ENCODE measurements at places on chromosomes 2 and 18.

- no peak for DNase-seq
Measured at GRCh38 chr2:200453853-200454534, 55.9 kb downstream of the KCTD18 start.

GRCh38 chr2:62826953-62827675, 121.6 kb downstream of the EHBP1 start:
- DNase-seq, result no peak

GRCh38 chr2:50529600-50530218, 502.2 kb downstream of the NRXN1 start:
- DNase-seq, result no peak

GRCh38 chr2:46010925-46011490, 286.2 kb upstream of the EPAS1 start:
- no peak for DNase-seq

- no peak for DNase-seq
Measured at GRCh38 chr18:11367351-11367750, 218.0 kb upstream of the PIEZO2 start.

- DNase-seq, result no peak
Measured at GRCh38 chr2:101725038-101725437, 27.5 kb downstream of the MAP4K4 start.

DNA sequence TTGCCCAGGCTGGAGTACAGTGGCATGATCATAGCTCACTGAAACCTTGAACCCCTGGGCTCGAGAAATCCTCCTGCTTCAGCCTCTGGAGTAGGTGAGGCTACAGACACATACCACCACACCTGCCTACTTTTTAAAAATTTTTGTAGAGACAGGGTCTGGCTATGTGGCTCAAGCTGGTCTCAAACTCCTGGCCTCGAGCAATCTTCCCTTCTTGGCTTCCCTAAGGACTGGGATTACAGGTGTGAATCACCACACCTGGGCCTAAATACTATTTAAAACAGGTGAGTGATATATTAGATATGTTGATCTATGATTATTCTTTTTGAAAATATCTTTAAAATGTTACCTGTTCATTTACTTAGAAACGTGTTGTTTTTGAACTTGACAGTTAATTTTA, 57.2 kb downstream of the MOGAT1 start:
- DNase-seq, result no peak

GRCh38 chr2:233436191-233436581, 81.9 kb downstream of the DGKD start:
- no peak for DNase-seq

- DNase-seq, result no peak
Measured at GRCh38 chr18:79942786-79943607, 8.5 kb downstream of the SLC66A2 start.

DNA sequence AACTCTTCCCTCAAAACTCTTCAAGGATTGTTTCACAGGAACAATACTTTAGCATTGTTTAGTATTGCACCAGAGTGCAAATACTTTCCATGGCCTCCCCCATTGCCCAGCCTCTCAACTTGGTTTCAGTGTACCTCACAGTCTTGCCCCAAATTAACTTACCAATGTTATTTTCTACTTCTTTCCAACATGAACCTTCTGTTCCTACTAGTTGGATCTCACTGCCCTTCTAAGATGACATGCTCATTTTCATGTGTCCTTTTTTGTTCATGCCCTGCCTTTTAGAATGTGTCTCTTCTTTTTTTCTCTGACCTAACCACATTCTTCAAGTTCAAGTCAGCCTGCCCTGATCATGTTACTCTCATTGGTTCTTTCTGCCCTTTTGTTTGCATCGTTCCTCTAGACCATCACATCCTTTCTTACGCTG, 4.1 kb downstream of the SPATS2L start:
- DNase-seq, result no peak

DNA sequence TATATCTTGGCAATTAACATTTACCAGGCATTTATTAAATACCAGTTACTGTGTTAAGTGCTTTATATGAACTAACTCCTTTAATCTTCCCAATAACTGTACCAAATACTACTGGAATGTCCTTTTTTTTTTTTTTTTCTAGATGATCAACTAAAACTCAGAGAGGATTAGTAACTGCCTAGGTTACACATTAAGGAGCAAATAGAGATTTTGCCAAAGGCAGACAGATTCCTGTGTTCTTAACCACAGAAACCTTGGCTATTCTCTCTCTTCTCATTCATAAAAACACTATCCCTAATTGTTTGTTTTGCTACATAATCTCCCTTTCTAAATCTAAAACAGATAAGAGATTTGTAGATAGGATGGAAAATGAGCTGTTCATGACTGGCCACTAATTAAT, 13.3 kb downstream of the DHX57 start:
- no peak for DNase-seq

- DNase-seq, result no peak
Measured at GRCh38 chr18:67862069-67862468, 345.5 kb upstream of the DSEL start.

DNA sequence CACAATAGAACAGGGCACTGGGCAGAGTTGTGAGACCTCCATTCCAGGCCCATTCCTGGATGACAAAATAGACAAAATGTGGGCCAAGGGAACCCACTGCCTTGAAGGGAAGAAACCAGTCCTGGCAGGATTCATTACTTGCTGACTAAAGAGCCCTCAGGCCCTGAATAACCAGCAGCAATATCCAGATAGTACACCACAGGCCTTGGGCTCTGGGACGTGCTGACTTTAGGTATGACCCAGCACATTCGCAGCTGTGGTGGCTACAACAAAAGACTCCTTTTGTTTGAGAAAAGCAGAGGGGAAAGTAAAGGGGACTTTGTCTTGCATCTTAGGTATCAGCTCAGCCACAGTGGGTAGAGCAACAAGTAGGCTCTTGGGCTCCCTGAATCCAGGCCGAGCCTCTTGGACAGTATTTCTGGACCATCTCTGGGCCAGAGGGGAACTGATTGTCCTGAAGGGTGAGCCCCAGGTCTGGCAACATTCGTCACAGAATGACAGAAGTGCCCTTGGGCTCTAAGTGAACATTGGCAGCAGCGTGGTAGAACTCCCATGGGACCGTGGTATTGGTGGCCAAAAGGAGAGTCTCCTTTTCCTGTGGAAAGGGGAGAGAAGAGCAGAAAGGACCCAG, 89.9 kb upstream of the CD226 start:
- no peak for DNase-seq

- no peak for DNase-seq
Measured at GRCh38 chr2:8800821-8801220, 36.6 kb downstream of the KIDINS220 start.

DNA sequence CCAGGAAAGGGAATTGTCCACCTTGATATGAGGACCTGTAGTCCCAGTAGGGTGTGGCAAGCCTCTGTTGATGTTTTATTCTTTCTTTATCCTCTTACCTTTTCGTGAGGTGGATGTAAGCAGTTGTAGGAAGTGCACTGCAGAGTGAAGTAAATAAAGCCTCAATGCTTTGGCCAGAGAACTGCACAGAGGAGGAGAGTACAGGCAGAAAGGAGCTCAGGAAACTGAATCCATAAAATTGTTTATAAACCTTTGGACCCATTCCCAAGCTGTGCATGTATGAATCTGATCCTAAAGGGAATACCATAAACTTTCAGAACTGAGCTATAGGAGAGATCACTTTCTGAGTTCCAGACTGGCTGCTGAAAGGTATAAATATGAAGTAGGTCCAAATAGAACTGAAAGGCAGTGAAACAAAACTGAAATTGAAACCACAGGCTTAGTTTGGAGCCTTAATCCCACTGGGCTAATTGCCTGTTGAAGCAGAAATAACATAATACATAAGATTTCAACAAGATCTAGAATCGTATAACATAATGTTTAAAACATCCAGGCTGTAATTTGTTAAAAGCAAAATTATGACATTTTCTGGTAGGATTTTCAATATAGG, 17.9 kb upstream of the SLC9A4 start:
- no peak for DNase-seq

DNA sequence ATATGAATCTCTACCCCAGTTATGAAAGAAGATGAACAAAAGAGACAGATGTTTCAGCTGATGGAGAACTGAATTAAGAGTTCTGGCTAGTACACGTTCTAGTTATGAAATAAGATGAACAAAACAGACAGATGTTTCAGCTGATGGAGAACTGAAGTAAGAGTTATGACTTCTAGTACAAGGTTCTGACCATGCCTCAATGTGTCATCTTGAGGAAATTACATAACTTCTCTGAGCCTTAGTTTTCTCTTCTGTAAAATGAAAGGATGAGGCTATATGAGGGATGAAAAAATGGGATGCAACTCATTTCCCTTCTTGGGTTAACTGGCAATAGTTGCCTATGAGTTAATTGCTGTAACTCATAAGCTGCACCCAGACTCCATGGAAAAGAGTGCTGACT, 92.9 kb upstream of the WDR75 start:
- no peak for DNase-seq

- DNase-seq, result no peak
Measured at GRCh38 chr2:111042261-111042660, 78.5 kb upstream of the BCL2L11 start.

DNA sequence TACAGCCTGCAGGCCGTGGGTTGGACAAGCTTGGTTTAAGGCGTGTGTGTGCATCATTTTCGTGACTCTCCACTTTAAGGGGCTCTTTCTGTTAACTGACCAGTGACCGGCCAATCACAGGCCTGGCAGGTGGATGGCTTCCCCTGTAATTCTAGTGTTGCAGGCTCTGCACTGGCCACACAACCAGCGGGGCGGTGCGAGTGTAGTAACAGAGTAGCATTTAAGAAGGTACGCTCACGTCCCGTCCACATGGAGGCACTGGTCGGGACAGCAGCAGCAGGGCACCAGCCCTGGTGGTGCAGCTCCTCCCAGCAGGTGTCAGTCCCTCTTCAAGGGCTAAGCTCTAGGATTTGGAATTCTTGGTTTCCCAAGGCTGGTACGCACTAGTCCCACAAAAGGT, 8.0 kb upstream of the ANO7 start:
- DNase-seq, result no peak

- no peak for DNase-seq
Measured at GRCh38 chr2:218300141-218300540, 7.8 kb upstream of the TMBIM1 start.

DNA sequence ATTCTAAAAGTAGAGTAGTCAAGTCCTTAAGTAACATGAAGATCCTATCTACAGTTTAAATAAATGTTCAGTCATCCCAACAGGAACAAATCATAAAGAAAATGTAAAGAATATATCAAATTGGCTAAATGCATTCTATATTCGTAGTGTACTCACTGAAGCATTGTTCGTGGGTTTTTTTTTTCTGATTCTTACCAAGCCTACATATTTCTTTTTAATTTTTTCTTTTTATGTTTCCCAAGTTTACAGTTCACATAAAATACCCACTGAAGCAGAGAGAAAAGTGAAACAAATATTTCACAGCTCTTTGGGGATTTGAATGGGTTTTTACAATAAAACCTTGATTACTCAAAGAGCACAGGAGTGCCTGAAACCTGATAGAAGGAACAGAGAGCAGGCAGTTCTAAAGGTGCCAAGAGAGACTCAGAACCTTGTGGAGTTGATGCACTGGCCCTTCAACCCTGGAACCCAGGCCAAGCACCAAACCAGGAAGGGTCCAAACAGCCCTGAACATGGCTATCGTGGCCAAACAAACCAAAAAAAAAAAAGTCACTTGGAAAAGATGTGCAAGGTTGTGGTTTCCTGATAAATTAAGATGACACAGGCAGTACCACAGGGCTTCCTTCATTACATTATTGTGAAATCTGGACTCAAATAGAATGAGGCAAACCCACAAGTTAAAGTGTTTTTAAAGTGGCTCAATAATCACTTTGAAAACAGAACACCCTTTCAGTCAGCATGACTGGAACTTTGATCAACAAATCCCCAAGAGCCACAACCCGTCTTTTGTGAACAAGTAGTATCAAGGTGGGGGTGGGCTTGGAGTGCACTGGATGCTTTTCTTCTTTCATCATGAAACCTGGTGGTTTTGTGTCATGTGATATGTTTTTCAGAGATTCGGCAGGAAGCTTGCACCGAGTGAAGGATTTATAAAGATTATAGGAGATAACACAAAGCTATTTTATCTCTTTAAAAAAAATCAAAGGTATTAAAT, 245.0 kb upstream of the FN1 start:
- DNase-seq, result no peak

DNA sequence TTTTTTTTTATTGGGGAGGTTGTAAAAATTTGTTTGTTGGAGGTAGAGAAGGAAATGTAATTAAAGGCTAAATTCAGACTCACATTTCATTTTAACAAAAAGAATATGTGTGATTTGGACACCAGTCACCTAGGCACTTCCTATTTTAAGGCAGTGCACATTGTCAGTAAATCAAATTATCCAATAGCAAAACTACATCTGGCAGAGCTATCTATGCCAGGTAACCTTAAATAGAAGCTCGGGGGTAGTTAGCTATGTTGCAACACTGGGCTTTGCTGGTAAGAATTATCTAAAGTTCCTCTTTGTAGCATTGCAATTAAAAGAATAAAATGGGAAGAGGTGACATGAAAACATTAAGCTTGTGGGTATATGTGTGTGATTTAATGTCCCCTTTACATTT, 1064.4 kb upstream of the ZEB2 start:
- no peak for DNase-seq

DNA sequence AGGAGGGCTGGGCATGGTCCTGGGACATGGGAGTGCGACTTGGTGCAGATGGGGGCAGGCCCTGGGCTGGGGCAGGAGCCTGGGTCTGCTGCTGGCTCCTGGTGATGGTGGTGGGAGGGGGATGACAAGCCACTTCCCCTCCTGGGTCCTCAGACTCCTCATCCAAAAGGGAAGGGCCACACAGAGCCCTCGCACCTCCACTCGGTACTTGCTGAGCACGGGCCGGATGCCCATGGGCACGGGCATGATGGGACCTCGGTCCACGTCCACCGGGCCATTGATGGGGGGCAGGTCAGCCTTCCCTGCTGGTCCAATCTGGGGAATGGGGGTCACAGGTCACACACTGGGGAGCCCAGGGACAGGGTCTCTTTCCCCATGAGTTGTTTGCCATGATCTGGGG, 4.1 kb downstream of the OTOF start:
- DNase-seq, result no peak

GRCh38 chr18:79776674-79777073, 21.1 kb upstream of the KCNG2 start:
- no peak for DNase-seq

GRCh38 chr18:51569153-51569552, 371.7 kb upstream of the MEX3C start:
- no peak for DNase-seq

DNA sequence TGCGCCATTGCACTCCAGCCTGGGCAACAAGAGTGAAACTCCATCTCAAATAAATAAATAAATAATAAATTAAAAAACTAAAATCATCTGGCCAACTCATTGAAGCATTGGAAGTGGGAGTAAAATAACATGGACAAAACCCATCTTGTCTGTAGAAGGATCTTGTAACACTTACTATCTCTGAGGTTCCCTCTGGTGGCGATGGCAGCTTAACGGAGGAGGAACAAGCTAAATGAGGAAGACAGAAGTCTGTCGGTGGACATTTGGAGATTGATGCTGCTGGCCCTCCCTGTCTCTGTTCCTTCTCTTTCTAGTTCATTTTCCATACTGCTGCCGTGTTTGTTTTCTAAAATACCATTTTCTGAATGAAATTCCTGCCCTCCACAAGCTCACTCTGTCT, 43.4 kb downstream of the ZCCHC2 start:
- DNase-seq, result no peak

Measured in T follicular helper cell (primary cell).